ENCODE measurements at places on chromosomes 4 and X.

DNA sequence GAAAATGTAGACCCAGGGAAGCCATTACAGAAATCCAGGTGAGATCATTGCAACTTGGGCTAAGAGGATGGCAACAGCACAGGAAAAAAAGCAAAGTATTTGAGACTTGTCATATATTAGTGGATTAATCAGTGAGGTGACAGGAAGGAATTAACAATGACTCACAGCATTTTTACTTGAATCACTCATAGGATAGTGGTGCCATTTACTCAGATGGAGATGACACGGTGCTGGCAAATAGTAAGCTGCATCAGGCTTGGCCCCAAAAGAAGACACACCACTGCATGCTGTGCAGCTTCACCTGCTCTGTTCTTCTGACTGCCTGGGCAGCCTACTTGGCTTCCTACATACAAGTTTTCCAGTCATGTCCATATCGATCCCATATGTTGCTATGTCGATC, 144.8 kb downstream of the FRYL start:
- DNase-seq, result no peak

- no peak for DNase-seq
These were observed 217.5 kb downstream of the DHRSX start for GRCh38 chrX:2283111-2283859.

DNA sequence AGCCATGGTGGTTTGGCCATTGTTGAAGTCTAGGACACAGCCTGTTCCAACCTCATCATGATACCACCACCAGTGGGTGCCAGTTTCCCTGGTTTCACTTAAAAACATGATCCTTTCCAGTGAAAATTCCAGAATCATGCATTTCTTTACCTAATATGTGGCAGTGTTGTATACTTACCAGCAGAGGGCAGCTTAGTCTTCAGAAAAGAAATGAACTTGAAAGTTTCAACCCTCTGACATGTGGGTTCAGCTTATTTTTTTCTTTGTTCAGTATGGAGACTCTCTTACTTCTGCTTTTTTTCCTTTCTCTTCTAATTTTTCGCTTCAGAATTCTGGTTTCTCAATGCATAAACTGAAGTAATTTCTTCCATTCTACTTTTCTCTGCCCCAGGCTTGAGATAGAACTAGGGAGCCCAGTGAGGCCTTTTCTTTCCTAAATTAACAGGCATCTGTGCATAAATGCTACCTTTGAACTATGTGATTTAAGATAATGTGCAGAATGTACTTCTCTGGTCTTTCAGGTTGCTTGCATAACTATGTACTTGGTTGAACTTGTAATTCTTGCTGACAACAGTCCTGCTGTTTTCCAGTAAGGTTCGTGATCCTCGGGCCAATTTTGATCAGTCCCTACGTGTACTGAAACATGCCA, 10.7 kb downstream of the LIAS start:
- no peak for DNase-seq

DNA sequence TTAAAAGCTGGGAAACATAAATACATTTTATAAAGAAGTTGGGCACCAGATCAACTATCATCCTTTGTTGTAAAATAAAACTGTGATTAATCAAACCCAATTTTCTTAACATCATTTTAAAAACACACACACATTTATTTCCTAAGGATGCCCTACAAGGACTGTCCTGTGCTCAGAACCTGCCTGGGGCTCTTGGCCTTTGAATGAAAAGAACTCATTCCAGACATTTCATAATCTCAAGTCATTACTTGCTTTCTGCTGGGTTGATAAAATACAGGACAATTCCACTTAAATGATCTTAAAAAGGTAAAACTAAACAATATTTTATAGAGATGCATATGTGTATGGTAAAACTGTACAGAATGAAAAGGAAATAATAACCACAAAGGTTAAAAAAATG, 2.8 kb downstream of the SH3D19 start:
- no peak for DNase-seq

GRCh38 chr4:97468272-97468671, 675.0 kb downstream of the STPG2 start:
- no peak for DNase-seq

DNA sequence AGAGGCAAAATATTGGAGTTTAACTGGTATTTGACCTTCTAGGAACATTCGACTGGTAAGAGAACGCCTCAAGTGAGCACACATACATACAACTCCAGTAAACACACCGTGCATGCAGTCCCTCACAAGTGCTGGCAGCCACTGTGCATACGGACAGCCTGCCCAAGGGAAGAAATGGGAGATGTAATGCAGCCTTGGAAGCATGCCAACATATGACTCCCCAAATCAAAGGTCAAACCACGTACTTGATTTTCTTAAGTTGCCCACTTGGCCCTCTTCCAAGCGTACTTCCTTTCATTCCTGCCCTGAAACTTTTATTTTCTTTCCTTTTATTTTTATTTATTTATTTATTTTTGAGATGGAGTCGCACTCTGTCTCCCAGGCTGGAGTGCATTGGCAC, 206.6 kb downstream of the SPRY1 start:
- no peak for DNase-seq

DNA sequence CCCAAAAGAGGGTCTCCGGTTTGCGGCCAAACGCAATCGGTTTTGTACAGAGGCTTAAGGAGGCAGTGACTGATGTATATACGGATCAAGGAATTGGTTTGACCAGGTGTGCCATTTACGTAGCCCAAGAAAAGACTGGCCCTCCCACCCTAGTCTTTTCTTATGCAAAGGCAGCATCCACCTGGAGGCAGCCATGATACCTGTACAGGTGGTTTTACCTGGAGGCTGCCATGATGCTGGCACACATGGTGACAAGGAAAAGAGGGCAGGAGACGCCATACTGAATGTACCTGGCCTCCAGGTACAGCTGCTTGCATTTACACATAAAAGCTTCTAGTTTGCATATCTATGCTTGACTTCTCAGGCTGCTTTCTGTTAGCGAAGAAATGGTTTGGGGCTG, 917.7 kb upstream of the INTU start:
- no peak for DNase-seq

GRCh38 chrX:73930300-73930699, 367.3 kb downstream of the CHIC1 start:
- no peak for DNase-seq

DNA sequence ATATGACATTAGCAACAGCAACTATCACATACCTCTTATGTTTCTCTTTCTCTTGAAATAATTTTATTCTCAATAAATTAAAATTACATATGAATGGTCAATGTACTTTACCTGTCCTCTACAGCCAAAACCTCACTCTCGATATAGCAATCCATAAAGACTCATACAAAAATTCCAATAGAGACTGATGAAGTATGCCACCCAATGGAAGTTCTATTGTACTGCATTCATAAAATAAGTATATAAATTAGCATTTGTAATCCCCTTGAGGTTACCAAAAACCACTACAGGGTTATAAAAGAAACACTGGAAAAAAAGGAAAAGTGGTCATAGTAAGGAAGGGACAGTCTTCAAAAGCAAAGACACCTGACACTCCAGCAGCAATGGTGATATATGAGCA, 32.8 kb downstream of the CLDN2 start:
- no peak for DNase-seq

- DNase-seq, result no peak
These were observed 45.5 kb upstream of the XIAP start for GRCh38 chrX:123814343-123814742.

DNA sequence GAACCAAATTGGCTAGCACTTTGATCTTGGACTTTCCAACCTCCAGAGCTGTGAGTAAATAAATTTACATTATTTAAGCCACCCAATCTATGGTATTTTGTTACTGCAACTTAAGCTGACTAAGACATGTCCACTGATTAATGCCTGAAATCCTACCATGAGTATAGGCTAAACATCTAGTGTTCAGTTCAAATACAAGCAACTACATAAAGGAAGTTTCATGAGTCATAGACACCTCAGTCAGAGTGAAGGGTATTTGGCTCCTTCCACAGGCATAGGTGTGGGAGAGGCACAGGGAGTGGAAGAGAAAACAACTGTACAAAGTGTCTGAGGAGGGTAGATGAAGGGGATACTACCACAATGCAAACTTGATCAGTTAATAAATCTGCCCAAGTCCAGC, 35.5 kb upstream of the PCDH19 start:
- no peak for DNase-seq

- DNase-seq, result no peak
These were observed 82.5 kb downstream of the GASK1B start for GRCh38 chr4:158090323-158090722.

GRCh38 chr4:173446416-173446815, 47.5 kb upstream of the SCRG1 start:
- no peak for DNase-seq

GRCh38 chr4:24765376-24765988, 29.9 kb upstream of the SOD3 start:
- no peak for DNase-seq

GRCh38 chrX:70445951-70446350, 1.3 kb downstream of the DLG3 start:
- DNase-seq, result no peak

- no peak for DNase-seq
These were observed 368.1 kb downstream of the EPHA5 start for GRCh38 chr4:65302145-65302544.

GRCh38 chr4:120926358-120927025, 4.0 kb upstream of the PRDM5 start:
- no peak for DNase-seq

GRCh38 chr4:88672987-88673386, 24.6 kb downstream of the NAP1L5 start:
- DNase-seq, result no peak

DNA sequence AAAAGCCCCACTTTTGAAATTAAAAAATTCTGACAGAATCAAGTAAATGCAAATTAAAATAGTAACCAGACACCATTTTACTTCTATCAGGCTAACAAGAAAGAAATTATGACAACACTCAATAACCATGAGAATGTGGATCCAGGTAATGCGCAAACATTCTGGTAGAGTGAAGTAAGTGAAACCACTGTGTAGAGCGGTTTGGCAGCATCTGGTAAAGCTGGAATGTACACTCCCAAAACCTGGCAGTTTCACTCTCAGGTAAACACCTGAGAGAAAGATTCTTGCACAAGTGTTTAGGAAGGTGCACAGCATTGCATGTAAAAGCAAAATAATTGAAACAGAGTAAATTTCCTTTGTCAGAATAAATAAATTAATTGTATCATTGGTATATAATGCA, 81.8 kb downstream of the TRIML1 start:
- DNase-seq, result no peak

- no peak for DNase-seq
These were observed 489.9 kb upstream of the RPS6KA3 start for GRCh38 chrX:20756585-20756984.

GRCh38 chr4:27068151-27068867, 207.7 kb downstream of the STIM2 start:
- DNase-seq, result no peak

- DNase-seq, result no peak
These were observed 38.9 kb upstream of the PHEX start for GRCh38 chrX:21993265-21993664.

DNA sequence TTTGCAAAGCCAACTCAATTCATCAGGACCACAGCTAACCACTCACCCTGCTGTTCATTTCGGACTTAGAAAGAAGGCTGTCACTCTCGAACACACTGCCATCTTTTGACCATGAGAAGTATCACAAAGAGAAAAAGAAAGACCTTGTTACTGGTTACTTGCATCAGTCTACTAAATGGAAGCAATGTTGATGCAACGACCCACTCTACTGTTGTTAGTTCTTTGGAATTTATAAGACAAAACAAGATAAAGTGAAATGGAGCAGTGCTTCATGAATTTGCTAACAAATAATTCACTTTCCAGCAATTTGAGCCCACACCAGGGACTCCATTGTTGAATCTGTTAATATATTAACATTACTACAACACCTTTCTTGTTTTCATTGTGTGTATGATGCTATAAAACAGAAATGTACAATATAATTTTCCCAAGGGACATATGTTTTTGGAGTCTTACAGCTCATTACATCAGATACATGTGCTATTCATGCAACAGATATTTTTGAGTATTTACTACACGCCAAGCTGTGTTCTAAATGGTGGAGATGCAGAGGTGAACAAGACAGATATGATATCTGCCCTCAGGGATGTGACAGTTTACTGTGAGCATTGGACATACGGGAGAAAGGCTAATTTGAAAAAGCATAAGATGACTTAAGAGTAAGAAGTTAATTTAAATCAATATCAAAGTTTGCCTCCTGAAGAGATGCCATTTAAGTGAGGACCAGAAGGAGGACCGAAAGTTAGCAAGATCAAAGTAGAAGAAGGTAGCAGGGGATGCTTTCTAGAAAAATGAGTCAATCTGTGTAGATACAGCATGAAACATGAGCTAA, 87.2 kb downstream of the AREG start:
- DNase-seq, result peak; percentile 27

GRCh38 chr4:48653217-48654014, 126.7 kb downstream of the FRYL start:
- no peak for DNase-seq

- DNase-seq, result no peak
These were observed 49.6 kb downstream of the KIT start for GRCh38 chr4:54707406-54707805.

- DNase-seq, result no peak
These were observed 44.9 kb downstream of the ANAPC4 start for GRCh38 chr4:25421816-25422525.

DNA sequence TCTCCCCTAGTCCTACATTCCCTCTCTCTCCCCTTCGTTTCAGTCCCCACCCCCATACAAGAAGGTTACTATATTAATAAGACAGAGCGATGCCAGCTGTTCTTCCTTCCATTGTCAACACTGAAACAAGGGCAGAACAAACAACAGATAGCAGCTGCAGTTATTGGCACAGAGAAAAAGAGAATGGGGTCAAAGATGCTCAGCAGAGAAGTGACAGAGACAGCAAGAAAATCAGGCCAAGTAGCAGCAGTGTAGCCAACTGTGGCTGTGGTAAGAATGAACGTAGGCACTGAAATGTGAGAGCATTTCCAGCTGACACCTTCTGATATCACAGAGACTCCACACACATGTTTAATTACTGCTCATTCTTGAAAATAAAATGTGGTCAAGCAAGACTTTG, 641.8 kb downstream of the FSTL5 start:
- no peak for DNase-seq

GRCh38 chr4:39574946-39575345, 47.7 kb upstream of the UGDH start:
- no peak for DNase-seq

DNA sequence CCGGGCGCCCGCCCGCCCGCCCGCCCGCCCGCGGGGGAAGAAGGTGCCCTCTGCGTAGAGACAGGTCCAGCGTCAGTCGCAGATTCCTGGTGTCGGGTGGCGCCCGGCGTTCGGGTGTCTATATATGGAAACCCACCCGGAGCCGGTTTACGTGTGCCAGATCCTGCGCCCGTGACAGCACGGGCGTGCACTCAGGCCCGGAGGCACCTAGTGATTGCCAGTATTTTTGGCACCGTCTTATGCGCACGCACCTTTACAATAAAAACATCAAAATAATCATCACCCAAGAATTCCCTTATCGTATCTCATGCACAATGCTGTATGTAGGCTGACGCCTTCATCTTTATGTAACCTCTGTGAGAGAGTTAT, 519 bp downstream of the SLC25A4 start:
- no peak for DNase-seq

GRCh38 chr4:1409079-1409478, 2.8 kb upstream of the NKX1-1 start:
- no peak for DNase-seq

GRCh38 chr4:182862921-182863320, 54.3 kb downstream of the DCTD start:
- DNase-seq, result no peak

- no peak for DNase-seq
These were observed 559.1 kb downstream of the FSTL5 start for GRCh38 chr4:161604516-161605300.

Measured in NCI-H187 treated with DMSO at 0.1 percent for 48 hours (cell line).